Ascending aorta (tissue), 2 donors: ENCODE measurements at places on chromosomes 7 and 10.

- DNase-seq = no peak
- H3K4me1 ChIP-seq = no peaks in the 10 kb centered on the region
- no peaks in the 10 kb centered on the region for H3K36me3 ChIP-seq
- H3K4me3 ChIP-seq = no peak overlapping the region
- no peaks in the 10 kb centered on the region for H3K27me3 ChIP-seq
These were observed 3.9 kb upstream of the PURB start for GRCh38 chr7:44889086-44889781.

DNA sequence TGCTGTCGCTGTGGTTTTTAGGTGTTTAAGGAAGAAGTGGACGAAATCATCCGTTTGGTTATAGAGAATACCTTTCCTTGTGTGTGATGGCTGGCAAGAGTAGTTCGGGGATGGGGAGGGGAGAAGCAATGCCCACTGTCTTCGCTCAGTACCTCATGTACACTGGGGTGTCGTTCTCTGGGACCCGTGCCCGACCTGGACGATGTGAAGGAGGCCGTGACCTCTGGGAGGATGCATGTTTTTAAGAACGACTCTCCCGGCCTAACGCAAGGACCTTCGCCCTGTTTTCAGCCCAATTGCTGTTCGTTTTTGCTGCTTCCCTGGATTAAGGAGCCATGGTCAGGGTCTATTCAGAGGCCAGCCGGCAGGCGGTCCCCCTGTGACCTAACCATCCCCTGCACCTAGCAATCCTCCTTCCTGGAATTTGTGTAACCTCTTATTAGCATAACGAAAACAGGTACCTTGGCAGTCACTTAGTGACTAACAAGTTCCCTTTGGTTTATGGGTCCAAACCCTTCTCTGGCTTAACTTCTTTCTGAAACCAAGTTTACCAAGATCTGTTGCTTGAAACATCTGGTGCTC, 1.3 kb downstream of the NFE2L3 start:
- no peaks in the 10 kb centered on the region for H3K27me3 ChIP-seq
- H3K4me3 ChIP-seq = peak overlapping the region; percentile 72
- DNase-seq = no peak
- no peaks in the 10 kb centered on the region for H3K36me3 ChIP-seq

GRCh38 chr7:8773518-8773917, 340.1 kb downstream of the NXPH1 start:
- no peaks in the 10 kb centered on the region for H3K27me3 ChIP-seq
- no peak for DNase-seq
- no peak overlapping the region for H3K27ac ChIP-seq
- no peaks in the 10 kb centered on the region for H3K36me3 ChIP-seq

DNA sequence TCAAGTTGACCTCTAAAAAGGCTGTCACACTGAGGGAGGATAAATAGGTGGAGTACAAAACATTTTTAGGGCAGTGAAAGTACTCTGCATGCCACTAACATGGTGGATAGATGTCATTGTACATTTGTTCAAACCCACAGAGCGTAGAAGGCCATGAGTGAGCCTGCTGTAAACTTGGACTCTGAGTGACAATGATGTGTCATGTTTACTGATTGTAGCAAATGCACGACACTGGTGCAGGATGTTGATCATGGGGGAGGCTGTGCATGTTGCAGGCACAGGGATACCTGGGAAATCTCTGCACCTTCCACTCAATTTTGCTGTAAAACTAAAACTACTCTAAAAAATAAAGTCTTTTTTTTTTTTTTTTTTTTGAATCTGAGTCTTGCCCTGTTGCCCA, 52.5 kb upstream of the GRID1 start:
- H3K36me3 ChIP-seq = no peaks in the 10 kb centered on the region
- DNase-seq = no peak
- no peaks in the 10 kb centered on the region for H3K27me3 ChIP-seq
- no peak overlapping the region for H3K27ac ChIP-seq
- no peak overlapping the region for H3K4me3 ChIP-seq

DNA sequence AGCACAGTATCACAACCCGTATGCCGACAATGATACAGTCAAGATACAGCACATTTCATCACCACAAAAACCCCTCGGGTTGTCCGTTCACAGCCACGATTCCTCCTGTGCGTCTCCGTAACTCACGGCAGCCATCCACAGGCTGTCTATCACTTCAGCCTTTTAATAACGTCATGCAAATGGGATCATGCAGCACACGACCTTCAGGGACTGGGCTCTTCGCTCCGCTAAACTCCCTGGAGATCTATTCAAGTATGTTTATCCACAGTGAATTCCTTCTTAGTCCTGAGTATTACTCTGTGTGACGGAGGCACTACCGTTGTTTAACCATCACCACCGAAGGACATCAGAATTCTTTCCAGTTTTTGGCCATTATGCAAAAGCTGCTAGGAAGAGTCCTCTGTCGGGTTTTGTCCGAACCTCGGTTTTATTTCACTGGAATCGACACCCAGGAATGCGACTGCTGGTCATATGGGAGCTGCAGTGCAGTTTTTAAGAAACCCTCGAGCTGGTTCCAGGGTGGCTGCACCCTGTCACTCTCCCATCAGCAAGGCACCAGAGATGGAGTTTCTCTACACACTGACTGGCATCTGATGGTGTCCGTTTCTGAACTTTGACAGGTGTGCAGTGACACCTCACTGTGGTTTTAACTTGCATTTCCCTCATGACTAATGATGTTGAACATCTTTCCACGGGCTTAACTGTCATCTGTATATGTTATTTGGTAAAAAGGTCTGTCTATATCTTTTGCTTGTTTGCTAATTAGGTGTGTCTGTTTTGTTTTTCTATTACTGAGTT, 193.6 kb downstream of the MAD1L1 start:
- H3K4me3 ChIP-seq = no peak overlapping the region
- H3K27me3 ChIP-seq = no peaks in the 10 kb centered on the region
- H3K36me3 ChIP-seq = no peaks in the 10 kb centered on the region
- no peaks in the 10 kb centered on the region for H3K4me1 ChIP-seq

- no peak overlapping the region for H3K27ac ChIP-seq
- H3K36me3 ChIP-seq = no peaks in the 10 kb centered on the region
- H3K4me3 ChIP-seq = no peak overlapping the region
These were observed 40.7 kb upstream of the LEP start for GRCh38 chr7:128200376-128200775.
